GM10248 (cell line): ENCODE measurements at places on chromosomes 7 and 10.

GRCh38 chr10:60894786-60895185, 49.2 kb downstream of the RHOBTB1 start:
- no peak for DNase-seq

GRCh38 chr10:101901340-101901739, 57.7 kb upstream of the KCNIP2 start:
- DNase-seq: peak; percentile 68

GRCh38 chr10:34063592-34063991, 729.1 kb upstream of the NRP1 start:
- no peak for DNase-seq

- no peak for DNase-seq
These were observed 102.9 kb upstream of the ETV1 start for GRCh38 chr7:14092331-14092730.

DNA sequence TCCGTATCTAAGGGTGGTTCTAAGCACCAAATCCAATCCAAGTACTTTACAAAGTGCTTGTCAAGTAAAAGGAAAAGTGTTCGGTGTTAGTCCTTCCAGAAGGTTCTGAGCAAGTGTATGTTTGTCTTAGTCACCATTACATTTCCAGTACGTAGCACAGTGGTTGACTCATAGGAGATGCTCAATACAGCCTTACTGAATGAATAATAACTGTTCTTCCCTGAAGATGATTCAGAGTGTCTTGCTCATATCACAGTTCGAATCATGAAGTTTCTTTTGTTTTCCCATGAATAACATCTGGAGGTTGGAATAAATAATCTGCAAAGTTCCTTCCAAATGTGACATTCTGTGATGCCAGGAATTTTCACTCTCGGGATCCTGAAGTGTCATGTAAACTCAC, 53.4 kb downstream of the WNT2 start:
- DNase-seq: no peak
